EH (cell line): ENCODE measurements at places on chromosomes 6 and 20.

DNA sequence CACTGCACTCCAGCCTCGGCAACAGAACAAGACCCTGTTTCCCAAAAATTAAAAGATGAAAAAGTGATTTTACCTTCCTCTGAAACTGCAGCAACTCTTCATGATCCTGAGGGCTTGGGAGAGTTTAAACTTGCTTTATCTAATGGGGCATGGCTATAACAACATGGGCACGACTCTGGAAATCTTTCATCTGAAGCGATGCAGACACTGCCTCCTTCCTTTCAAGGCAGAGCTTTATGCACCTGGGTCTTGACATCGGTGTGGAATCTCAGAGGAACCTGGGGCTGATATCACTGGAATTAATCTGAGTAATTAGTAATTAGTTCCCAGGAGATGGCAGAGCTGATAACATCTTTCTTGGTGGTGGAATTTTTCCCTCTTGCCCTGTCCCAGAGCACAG, 52.1 kb downstream of the EDN3 start:
- DNase-seq, result no peak

DNA sequence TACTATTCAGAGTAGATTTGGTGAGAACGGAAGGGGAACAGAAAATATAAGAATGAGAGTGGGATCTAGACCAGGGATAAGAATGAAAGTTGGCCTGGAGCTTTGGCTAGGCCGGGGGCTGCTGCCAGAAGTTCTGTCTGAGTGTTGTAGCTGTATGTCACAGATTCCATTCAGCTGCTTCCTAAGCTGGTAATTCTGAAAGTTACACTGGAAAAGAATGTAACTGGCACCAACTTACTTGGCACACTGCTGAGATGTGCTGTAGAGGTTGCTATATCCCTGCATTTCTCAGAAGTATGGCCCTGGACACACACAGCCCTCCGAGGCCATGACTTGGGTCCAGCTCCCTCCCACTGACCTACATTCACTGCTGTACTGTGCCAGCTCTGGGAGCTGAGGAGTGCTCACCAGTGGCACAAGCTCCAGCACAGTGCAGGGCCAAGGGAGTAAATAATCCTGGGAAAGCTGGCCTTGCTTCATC, 25.8 kb upstream of the TMEM217 start:
- DNase-seq, result no peak

- no peak for DNase-seq
Measured at GRCh38 chr6:77650098-77650663, 2.7 kb upstream of the MEI4 start.

DNA sequence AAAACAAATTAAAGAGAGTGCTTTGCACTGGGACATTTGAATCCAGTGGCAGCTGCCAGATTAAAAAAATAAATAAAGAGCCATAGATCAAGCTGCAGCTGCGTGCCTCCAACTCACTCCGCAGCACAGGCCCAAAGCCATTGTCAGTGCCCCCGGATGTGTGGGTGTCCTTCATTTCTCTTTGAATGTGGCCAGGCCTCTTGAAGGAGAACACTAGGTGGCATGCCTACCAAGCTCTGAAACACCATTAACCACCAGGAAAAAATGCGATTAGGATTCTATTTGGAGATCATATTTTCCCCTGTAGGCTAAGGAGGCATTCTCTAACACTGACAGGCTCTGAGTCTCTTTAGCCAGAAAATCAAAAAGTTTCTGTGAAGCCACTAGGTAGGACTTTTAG, 549.8 kb downstream of the PRKN start:
- no peak for DNase-seq
